EL (cell line): ENCODE measurements at places on chromosomes 5 and 9.

- no peak for DNase-seq
Measured at GRCh38 chr9:129080298-129080600, 662 bp upstream of the DOLPP1 start.

DNA sequence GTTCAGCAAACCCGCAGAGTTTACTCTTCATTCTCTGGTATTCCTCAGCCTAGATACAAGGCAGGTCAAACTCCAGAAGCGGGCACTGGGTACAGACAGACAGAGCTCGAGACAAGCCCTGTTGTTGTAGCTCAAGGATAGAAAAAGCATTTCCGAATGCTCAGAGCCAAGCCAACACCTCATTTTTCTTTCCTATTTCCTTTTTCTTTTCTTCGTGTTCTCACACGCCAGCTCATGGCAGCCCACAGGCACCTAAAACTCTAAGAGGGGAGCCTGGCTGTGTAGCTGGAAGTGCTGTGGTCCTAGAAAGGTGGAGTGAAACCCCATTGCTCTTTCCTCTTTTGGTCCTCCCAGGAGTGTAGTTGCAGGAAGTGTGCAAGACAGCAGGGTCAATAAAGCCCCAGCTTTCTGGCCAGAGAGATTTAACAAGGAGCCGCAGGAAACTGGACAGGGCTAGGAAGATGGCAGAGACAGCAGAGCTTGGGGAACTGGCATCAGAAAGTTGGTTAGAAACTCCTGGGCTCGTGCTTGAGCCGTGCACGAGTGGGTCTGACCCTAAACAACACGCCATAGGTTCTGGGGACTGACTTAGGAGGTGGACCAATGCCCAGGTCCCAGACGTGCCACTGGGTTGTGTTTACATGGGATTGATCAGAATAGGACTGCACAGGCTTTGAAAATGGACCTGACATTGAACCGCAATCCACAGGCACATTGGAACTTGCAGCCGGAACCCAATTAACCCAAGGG lies 41.6 kb downstream of the ADAMTS2 start:
- no peak for DNase-seq

DNA sequence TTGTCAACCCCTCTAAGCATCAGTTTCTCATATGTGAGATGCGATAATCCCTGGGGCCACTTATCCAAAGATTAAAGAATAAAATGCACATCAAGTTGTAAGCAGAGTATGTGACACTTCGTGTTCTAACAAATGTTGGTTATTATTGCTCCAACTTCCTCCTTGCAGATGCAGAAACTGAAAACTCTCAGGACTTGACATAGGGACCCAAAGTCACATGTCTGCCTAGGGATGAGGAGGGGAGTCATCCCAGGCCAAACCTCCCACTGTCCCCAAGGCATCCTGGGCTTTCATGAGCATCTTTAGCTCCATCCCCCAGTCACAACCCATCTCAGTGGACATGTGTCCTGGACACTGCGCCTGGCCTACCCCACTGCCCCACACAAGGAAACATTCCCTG lies 27.5 kb upstream of the SYK start:
- no peak for DNase-seq

GRCh38 chr9:2085716-2086115 lies 70.6 kb downstream of the SMARCA2 start:
- peak; percentile 37 for DNase-seq

- peak; percentile 17 for DNase-seq
Measured at GRCh38 chr5:79488775-79489174, 25.2 kb downstream of the HOMER1 start.

- peak; percentile 62 for DNase-seq
Measured at GRCh38 chr5:73120222-73121118, at the start of gene TMEM171. TMEM171 (plus strand) TSS chr5:73120575; CDS start chr5:73123374, 2,799 bp downstream.

DNA sequence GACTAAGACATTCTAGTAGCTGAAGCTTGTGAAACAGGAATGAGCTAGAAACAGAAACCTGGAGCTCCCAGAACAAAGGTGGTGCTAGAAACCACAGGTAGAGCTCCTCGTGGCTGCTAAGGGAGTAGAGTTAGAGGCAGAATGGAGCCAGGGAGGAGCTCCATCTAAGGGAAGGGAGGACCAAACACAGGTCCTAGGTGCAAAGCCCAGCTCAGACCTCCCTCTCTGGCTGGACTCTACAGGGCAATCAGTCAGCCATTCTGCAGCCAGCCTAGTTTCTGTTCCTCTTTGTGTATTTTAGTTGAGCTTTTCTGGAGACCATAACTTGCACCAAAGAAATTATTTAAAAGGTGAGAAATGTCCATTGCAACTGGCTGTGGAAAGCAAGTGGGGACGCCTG lies 70.4 kb downstream of the CRB2 start:
- DNase-seq, result no peak

GRCh38 chr5:173835131-173835530 lies 53.0 kb upstream of the CPEB4 start:
- no peak for DNase-seq

GRCh38 chr9:129676975-129677374 lies 11.5 kb downstream of the PRRX2 start:
- DNase-seq, result no peak

- no peak for DNase-seq
Measured at GRCh38 chr9:121160025-121160424, 41.6 kb downstream of the RAB14 start.

DNA sequence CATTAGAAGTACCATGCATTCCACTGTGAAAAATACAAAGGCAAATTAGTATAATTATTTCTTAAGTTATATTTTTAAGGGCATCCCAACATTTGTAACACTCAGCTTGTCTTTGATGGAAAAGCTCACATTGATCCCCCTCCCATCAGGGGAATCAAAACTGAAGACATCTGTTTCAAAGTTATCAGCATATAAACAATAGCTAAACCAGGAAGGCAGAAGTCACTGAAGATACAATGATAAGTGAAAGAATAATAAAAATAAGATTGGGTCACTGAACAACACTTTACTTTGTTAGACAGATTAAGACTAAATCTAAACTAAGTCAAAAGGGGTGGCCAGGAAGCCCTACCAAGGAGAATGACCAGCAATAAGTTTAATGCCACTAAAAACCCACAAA lies 801.9 kb upstream of the ACO1 start:
- no peak for DNase-seq

- peak; percentile 13 for DNase-seq
Measured at GRCh38 chr9:131046093-131046380, 37.1 kb downstream of the LAMC3 start.

DNA sequence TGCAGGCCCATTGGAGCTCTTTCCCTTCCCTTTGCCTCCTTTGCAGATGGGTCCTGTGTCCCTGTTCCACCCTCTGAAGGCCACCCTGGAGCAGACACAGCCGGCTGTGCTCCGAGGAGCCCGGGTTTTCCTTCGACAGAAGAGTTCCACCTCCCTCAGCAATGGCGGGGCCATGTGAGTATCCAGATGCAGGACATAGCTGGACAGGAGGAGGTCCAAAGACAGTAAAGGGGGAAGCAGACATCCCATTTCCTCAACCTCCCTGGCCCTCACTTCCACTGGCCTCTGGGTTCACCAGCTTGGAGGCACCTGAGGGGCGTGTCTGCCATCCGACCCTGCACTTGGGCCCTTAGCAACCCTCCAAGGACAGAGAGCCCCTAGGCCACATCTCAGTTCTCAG lies 237.9 kb downstream of the CACNA1B start:
- DNase-seq, result no peak

DNA sequence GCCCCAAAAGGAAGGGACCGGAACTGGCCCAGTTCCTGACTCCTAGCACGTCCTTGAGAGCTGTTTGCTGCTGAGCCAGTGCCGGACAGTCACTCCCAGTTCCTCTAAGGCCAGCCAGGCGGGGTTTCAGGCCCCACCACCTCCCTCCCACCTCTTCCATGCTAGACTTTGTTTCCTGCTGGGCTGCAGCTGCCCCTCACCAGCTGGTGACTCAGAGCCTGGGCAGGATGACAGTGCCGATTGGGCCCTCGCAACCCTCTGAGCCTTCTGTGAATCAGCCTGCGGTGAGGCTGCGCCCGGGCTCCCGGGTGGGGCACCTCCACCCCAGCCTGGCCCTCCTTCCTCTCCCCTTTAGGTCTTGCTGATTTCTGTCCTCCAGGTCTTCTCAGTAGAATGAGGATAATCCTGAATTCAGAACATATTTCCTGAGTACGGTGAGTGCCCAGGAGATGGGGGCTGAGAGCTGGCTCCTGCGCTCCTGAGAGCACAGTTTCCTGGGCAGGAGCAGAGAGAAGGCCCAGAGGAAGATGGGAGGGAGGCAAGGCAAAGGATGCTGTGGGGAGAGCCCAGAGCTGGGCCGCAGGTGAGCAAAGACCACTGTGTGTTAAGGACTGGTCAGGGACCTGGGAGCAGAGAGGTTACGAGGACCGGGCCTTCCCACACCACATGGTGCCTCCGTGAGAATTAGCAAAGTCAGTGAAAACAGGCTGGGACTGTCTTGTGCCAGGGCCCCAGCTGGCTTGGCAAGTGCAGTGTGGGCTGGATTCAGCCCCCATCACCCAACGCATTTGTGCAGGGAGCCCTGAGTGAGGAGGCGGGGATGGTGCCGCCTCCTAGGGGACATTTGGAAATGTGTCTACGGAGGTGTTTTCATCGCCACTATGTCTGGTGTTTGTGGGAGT lies 32.9 kb upstream of the STXBP1 start:
- peak; percentile 99 for DNase-seq
